Activated T-helper 1 cell treated with Interleukin-2 at 50 U/mL for 16 hours (primary cell): ENCODE measurements at places on chromosomes 5 and 9.

DNA sequence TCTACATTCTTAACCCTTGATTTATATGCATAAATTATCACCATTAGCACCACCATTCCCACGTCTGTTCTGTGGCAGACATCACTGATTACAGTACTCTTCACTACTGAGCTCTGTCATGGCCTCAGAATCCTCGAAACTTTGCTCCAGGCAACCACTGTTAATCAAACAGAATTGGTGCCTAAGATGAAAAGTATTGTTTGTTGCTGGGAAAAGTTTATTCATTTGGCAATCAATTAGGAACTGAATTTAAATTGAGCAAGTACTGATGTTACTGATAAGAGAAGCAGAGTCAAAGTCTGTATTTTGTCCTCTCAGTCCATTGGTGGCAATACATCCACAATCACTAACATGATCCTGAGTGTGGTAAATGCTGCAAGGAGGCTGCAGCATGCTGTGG, 12.8 kb downstream of the SLC1A1 start:
- DNase-seq = no peak

DNA sequence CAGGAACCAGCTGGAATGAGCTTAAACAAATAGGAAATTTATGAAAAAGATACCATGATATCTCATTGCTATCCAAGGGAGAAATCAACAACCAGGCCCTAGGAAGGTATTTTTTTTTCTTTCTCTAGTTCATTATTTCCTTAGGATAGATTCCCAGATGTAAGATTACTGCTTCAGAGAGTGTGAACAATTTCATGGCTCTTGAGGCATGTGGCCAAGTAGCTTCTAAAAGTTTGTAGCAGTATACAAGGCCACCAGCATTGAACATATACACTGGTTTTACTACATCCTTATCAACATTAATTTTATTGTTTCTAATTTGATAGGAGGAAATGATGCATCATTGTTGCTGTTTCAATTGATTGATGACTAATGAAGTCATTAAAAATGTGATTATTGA, 201.2 kb downstream of the SREK1 start:
- DNase-seq = no peak

DNA sequence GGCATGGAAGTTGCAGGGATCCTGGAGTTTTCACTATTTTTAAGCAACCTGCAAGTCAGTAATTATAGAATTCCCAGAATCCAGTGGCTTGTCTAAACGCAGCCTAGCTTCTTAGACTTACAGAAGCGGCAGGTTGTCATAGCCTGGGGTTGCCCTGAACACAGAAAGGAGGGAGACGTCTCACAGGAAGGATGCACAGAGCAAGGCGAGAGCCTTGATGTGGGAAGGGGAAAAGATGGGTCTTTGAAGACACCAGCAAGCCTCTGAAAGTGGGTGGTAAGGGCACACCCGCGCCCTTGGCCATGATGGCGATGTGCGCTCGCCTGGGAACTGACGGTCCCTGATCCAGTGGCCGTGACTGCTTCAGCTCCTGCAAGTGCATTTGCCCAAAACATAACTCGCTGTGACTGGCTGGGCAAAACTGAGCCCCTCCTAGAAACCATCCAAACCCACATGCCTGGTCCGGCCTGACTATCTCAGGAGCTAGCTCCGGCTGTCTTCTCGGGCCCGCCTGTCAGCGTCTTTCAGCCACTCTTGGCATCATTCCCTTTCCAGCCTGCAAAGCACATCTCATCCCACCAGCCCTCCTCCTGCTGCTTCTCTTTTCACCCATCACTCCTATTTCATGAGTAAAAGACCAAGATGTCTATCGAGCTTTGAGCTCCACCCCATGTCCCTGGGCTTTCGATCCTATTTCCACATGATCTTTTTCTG, 17.1 kb downstream of the FBP1 start:
- no peak for DNase-seq

GRCh38 chr9:127386249-127386648, 10.7 kb upstream of the SLC2A8 start:
- no peak for DNase-seq

GRCh38 chr9:2320632-2321031, 301.0 kb upstream of the VLDLR start:
- no peak for DNase-seq

DNA sequence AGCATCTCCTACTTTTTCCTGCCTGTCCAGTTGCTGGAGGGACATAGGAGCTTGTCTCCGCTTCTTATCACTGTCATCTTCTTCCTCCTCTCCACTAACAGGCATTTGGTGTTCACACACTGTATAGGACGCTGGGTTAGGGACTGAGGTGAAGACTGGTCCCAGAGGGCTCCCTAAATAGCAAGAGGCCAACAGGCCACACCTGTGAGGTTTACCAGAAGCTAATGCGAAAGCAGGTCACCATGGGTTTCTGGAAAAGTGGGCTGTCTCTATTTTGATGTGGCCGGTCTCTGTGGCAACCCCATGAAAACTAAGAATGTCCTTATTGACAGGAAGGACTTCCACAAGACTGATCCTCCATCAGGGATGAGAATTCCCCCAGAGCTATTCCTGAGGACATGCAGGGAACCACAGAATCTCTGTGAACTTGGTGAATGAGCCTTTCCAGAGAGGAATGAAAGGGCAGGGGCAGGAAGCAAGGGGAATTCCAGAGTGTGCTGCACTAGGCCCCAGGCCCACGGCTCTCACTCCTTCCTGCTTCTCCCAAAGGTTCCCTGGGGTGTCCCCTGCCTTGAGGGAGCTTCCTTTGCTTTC, 61.7 kb downstream of the DAP start:
- no peak for DNase-seq
